ENCODE measurements at places on chromosomes 6 and 20.

DNA sequence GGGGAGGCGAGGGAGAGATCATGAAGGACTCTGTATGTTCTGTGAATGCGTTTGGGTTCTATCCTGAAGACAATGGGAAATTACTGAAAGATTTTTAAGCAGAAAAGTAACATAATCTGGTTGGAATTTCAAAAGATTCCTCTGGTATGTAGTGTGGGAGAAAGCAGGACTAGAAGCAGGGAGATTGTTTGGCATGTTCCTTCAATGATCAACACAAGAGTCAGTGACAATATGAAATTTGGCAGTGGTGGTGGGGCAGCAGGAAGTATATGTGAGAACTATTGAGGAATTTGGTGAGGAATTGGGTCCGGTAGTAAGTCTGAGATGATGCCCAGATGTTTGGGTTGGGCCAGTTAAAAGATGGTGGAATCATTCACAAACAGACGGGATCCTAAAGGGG is 348.7 kb downstream of the CD83 start:
- DNase-seq = no peak

- DNase-seq = no peak
These were observed 138.4 kb downstream of the TAF4 start for GRCh38 chr20:61927193-61927825.

DNA sequence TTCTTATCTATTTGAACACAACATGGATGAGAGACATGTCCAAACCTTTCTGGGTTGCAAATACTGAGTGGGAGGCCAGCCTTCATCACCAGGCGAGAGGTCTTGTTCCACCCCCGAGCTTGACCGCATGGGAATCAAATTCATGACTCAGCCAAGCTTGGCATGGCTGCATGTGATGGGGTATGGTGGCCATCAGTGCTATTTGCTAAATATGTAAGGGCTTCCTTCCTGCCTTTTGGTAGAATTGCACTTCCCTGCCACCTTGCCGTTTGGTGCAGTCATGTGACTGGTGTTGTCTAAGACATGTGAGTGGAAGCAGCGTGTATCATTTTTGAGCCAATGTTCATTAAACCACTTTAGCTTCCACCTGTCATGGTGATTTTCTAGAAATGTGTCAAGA is 508.9 kb upstream of the SULF2 start:
- no peak for DNase-seq

GRCh38 chr6:45807311-45808041 is 208.2 kb downstream of the CLIC5 start:
- no peak for DNase-seq

- DNase-seq = no peak
These were observed 82.1 kb downstream of the PHIP start for GRCh38 chr6:78995946-78996345.

DNA sequence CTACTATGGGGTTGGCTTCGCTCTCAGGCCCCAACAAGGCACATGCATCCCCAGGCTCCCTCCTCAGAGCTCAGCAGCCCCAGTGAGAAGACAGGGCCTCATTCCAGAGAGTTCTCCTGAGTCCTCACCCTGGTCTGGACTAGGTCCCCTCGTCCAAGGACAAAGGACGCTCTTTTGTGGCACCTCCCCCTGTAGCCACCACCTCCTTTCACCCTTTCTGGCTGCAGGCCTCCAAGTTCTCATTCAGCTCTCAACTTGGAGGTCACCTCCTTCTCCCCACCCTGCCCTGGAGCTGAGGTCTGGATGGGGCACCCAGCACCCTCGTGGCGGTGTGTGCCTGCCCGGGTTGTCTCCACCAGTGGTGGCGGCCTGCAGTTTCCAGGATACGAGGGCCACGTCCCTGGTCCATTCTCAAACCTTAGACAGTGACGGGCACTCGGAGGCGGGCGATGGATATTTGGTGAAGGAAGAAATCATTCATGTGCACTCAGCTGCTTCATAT is 2.5 kb downstream of the UNC93A start:
- DNase-seq = no peak

DNA sequence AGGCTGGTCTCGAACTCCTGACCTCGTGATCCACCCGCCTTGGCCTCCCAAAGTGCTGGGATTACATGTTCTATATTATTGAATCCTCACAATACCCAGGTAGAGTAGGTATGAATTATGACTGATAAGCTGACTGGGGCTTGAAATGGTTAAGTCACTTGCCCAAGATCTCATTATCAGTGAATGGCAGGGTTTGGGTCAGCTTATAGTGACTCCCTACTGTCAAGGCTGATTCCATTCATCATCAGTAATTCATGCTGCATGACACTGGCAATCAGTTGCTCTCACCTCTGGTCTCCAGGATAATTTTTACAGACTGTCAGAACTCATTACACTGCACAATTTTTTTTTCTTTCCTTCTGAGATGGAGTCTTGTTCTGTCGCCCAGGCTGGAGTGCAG is 127.6 kb downstream of the KIF13A start:
- DNase-seq = no peak

DNA sequence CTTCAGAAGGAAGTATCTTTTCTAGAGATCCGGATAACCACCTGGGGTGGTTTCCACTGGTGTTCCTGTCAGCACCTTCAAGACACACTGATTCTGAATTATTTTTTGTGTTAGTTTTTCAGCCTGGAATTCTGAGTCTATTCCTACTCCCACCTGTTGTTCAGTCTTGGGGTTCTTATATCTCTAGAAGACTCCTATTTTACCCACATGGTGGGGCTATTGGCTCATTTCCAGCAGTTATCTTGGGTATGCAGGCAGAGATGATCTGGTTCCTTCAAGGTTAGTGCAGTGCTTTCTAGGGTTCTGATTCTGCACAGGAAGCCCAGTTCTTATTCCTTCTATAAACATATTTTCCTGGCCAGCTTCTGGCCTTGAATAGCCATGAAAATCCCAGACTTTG is 175.6 kb upstream of the PDE7B start:
- no peak for DNase-seq

DNA sequence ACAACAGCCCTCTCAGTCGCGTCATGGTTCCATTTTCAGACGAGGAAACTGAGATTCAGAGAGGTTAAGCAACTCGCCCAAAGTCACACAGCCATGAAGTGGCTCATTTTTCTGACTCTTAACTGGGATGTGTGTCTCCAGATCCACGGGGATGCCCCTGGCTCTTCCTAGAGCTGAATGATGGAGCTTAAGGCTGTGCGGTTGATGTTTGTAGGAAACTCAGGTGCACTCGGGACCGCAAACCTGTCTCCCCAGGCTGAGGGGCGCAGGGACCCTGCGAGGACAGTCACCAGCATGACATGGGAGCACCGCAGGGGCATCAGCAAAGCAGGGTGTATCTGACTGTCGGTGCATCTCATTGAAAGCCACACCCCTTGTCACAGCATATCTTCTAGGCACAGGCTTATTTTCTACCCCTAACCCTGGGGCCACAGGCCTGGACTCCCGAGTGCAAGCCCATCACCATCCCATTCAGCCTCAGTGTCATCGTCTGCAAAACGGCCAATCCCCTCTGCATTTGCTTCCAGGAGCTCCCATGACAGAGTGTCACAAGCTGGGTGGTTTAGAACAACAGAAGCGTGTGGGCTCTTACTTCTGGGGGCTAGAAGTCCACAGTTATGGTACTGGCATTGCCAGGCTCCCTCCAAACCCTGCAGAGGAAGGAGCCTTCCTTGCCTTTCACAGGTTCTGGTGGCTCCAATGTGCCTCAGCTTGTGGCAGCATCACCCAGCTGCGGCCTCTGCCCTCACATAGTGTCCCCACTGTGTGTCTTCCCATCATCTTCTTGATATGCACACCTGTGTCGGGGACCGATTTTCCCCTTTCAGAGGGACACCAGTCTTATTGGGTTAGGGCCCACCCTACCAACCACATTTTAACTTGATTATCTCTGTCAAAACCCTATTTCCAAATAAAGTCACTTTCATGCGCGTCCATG is 9.9 kb upstream of the ARHGAP40 start:
- DNase-seq = no peak

- DNase-seq = no peak
These were observed 575 bp upstream of the MICAL1 start for GRCh38 chr6:109456111-109456583.
